ENCODE measurements at places on chromosomes 7 and 10. TPM values are rescaled to one million over a fixed set of nuclear protein-coding genes. Genes with fewer than 3 reads are reported as not detected.

DNA sequence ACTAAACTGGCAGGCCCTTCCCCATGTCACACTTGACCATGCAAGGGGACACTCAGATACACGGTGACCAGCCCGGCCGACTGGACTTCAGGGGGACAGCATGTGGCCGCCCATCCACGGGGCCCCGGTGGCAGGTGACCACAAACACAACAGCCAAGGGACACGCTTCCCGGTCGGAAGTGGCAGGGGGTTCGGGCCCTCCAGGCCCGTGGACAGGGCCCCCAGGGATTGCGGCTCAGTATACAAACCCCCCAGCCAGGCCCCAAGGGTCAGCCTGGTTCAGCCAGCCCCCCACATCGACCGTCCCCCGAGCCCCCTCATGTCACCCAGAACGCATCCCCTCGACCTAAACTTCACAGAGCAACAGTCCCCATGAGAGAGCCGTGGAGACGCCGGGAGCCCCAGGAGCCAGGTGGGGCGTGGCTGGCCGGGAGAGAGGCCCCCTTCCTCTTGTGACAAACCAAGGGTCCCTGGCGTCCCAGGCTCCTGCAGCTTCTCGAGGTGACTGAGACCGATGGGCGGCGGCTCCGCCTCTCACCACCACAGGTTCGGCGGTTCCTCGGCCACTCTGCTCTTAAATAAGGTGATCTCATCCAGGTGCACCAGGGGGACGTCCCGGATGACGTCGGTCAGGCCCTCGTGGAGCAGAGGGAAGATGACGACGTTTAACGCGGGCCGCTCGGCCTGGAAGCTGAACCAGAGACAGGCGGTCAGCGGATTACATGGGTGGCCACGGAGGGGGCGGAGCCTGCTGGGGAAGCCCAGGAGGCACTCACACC is 57.8 kb upstream of the TNRC18 start:
- DNase-seq: no peak
- no peak overlapping the region for H3K4me3 ChIP-seq
- no peak overlapping the region for H3K27ac ChIP-seq
- peaks cover 2% of the 10 kb centered on the region for H3K4me1 ChIP-seq
- H3K36me3 ChIP-seq: no peaks in the 10 kb centered on the region
- no peaks in the 10 kb centered on the region for H3K27me3 ChIP-seq

- no peak for DNase-seq
- H3K36me3 ChIP-seq: no peaks in the 10 kb centered on the region
- no peak overlapping the region for H3K27ac ChIP-seq
- no peaks in the 10 kb centered on the region for H3K27me3 ChIP-seq
- H3K4me1 ChIP-seq: no peaks in the 10 kb centered on the region
These were observed 133.5 kb downstream of the C1GALT1 start for GRCh38 chr7:7315851-7316250.

DNA sequence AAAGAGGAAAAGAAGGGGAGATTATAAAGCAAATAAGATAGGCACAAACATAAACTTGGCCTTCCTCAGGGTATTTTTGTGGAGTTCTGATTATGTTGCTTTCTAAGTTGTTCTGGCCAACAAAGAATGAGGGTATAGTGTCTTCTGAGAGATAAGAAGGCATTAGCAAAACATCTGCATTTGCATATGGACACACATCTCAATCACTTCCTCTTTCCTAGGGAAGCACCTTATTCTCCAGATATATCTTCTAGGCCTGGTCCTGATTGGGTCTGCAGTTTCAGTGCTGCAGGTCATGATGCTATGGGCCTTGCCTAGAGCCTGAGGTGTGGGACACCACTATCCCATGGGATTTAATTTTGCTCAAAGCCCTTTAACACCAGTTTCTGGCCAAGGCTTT is 308.8 kb upstream of the PHYHIPL start:
- no peaks in the 10 kb centered on the region for H3K36me3 ChIP-seq
- no peaks in the 10 kb centered on the region for H3K4me1 ChIP-seq
- no peak overlapping the region for H3K4me3 ChIP-seq

- no peak overlapping the region for H3K27ac ChIP-seq
- no peaks in the 10 kb centered on the region for H3K27me3 ChIP-seq
- peaks cover 15% of the 10 kb centered on the region for H3K4me1 ChIP-seq
- no peak for DNase-seq
- no peak overlapping the region for H3K4me3 ChIP-seq
These were observed 122.3 kb downstream of the SLIT1 start for GRCh38 chr10:97063271-97063982.

WDR37 gene
- 9.9 TPM for total RNA-seq

Measured in body of pancreas (tissue), 4 donors.